ENCODE measurements at places on chromosomes 7 and 10.

- DNase-seq = peak; percentile 1
These were observed 37.1 kb downstream of the CAMK2B start for GRCh38 chr7:44288381-44288685.

GRCh38 chr10:61986788-61987492 is 85.4 kb downstream of the ARID5B start:
- DNase-seq = no peak

- DNase-seq = peak; percentile 86
These were observed 192.7 kb downstream of the PTPRN2 start for GRCh38 chr7:158394936-158395335.

- DNase-seq = no peak
These were observed 559.5 kb upstream of the C7orf33 start for GRCh38 chr7:148031019-148031418.

- no peak for DNase-seq
These were observed 122.7 kb downstream of the AOAH start for GRCh38 chr7:36601601-36602000.

All from nephron progenitor cell (in vitro differentiated cells).